A673 (cell line): ENCODE measurements at places on chromosomes 6 and 20. TPM values are rescaled to one million over a fixed set of nuclear protein-coding genes. Genes with fewer than 3 reads are reported as not detected.

The SLCO4A1 gene
- total RNA-seq: 44.5 and 48.8 TPM in 2 replicates

The ANKRD66 gene
- total RNA-seq: not detected in 2 replicates

The RIPPLY2 gene
- 3.0 and 4.0 TPM in 2 replicates for total RNA-seq

The BHLHE23 gene
- total RNA-seq: not detected in 2 replicates

The APCDD1L gene
- not detected in 2 replicates for total RNA-seq

The TNXB gene
- 11.5 and 13.6 TPM in 2 replicates for total RNA-seq

The VNN1 gene
- not detected in 2 replicates for total RNA-seq

The POLR3F gene
- 18.1 and 22.1 TPM in 2 replicates for total RNA-seq

The MLN gene
- total RNA-seq: not detected in 2 replicates

The AVP gene
- total RNA-seq: not detected in 2 replicates

The JPH2 gene
- 1.0 and 1.1 TPM in 2 replicates for total RNA-seq

The ETV7 gene
- 0.33 and 0.58 TPM in 2 replicates for total RNA-seq

The SLC35D3 gene
- total RNA-seq: not detected in 2 replicates

The SAMD5 gene
- total RNA-seq: 4.3 and 6.1 TPM in 2 replicates

The ZSCAN12 gene
- 12.1 and 13.1 TPM in 2 replicates for total RNA-seq

The WFDC5 gene
- not detected in 2 replicates for total RNA-seq

The SLC44A4 gene
- total RNA-seq: not detected in 2 replicates

The NKX2-2 gene
- 78.8 and 85.1 TPM in 2 replicates for total RNA-seq

The CCN6 gene
- total RNA-seq: not detected in 2 replicates

The RRAGD gene
- total RNA-seq: 9.5 and 10.6 TPM in 2 replicates

The PTPRA gene
- 56.9 and 65.6 TPM in 2 replicates for total RNA-seq

The GABRR2 gene
- total RNA-seq: 0.67 and 0.74 TPM in 2 replicates

The PREX1 gene
- total RNA-seq: 145 and 174 TPM in 2 replicates

The FOXC1 gene
- 0.49 and 0.50 TPM in 2 replicates for total RNA-seq

The NRN1 gene
- total RNA-seq: 37.0 and 46.1 TPM in 2 replicates

The MCUR1 gene
- 49.3 and 56.6 TPM in 2 replicates for total RNA-seq

The ZC2HC1B gene
- total RNA-seq: not detected in 2 replicates

The POU5F1 gene
- total RNA-seq: not detected in 2 replicates

The TFAP2B gene
- 0.56 and 1.7 TPM in 2 replicates for total RNA-seq

The HLA-DOA gene
- total RNA-seq: 0.46 and 0.58 TPM in 2 replicates
